ENCODE measurements at places on chromosomes 2 and 18. TPM values are rescaled to one million over a fixed set of nuclear protein-coding genes. Genes with fewer than 3 reads are reported as not detected.

- DNase-seq, result no peak
Observed at GRCh38 chr2:54704238-54704637, 19.2 kb upstream of the EML6 start.

- DNase-seq, result no peak
Observed at GRCh38 chr2:169504651-169505050, 4.9 kb upstream of the KLHL41 start.

GRCh38 chr2:213285404-213285803, 1.1 kb downstream of the SPAG16 start:
- no peak for DNase-seq

GRCh38 chr2:7609556-7609955, 692.3 kb downstream of the RNF144A start:
- DNase-seq, result no peak

GRCh38 chr2:104938231-104938941, 84.5 kb downstream of the POU3F3 start:
- no peak for DNase-seq

GRCh38 chr18:11150271-11150615, 874 bp upstream of the PIEZO2 start:
- DNase-seq, result no peak

- no peak for DNase-seq
Observed at GRCh38 chr2:237324405-237324831, 89.5 kb downstream of the COL6A3 start.

GRCh38 chr2:162164802-162165201, 12.8 kb upstream of the GCG start:
- no peak for DNase-seq

- no peak for DNase-seq
Observed at GRCh38 chr2:19609266-19609665, 250.8 kb upstream of the OSR1 start.

Gene WNT6
- not detected for total RNA-seq

Gene PTPRN
- 6.7 TPM for total RNA-seq

Gene GRP
- total RNA-seq, result not detected

Gene RUFY4
- total RNA-seq, result not detected

Gene UGT1A3
- not detected for total RNA-seq
